T-cell (primary cell): ENCODE measurements at places on chromosomes 3 and 15. TPM values are rescaled to one million over a fixed set of nuclear protein-coding genes. Genes with fewer than 3 reads are reported as not detected.

- no peak for DNase-seq
- no peak overlapping the region for H3K27ac ChIP-seq
- peaks cover 25% of the 10 kb centered on the region for H3K4me1 ChIP-seq
- H3K36me3 ChIP-seq = no peaks in the 10 kb centered on the region
- no peak overlapping the region for H3K4me3 ChIP-seq
Measured at GRCh38 chr3:71783152-71783551, 1.8 kb downstream of the PROK2 start.

GRCh38 chr3:160398820-160399124, 253 bp downstream of the IFT80 start:
- DNase-seq = no peak
- H3K4me3 ChIP-seq = peak overlapping the region; percentile 100
- no peaks in the 10 kb centered on the region for H3K27me3 ChIP-seq
- peak overlapping the region; percentile 82 for H3K27ac ChIP-seq
- peaks cover 13% of the 10 kb centered on the region for H3K4me1 ChIP-seq

DNA sequence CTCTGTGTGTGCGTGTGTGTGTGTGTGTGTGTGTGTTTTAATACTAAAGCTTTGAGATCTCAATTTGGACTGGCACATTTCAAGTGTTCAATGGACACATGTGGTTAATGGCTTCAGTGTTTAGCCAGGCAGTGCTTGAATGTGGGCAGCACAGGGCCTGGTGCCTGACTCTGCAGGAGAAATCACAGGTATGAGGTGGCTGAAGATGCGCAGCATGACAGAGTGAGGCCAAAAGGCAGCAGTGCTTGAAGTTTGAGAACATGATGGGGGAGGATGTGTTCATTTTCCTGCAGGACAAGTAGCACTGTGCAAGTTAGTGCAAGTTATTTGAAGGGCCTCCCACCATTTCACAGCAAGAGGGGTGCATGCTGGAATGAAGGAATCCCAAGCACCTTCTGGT, 620.5 kb upstream of the TBL1XR1 start:
- H3K36me3 ChIP-seq = no peaks in the 10 kb centered on the region
- H3K27ac ChIP-seq = no peak overlapping the region
- H3K4me1 ChIP-seq = no peaks in the 10 kb centered on the region
- H3K27me3 ChIP-seq = no peaks in the 10 kb centered on the region
- no peak overlapping the region for H3K4me3 ChIP-seq

DNA sequence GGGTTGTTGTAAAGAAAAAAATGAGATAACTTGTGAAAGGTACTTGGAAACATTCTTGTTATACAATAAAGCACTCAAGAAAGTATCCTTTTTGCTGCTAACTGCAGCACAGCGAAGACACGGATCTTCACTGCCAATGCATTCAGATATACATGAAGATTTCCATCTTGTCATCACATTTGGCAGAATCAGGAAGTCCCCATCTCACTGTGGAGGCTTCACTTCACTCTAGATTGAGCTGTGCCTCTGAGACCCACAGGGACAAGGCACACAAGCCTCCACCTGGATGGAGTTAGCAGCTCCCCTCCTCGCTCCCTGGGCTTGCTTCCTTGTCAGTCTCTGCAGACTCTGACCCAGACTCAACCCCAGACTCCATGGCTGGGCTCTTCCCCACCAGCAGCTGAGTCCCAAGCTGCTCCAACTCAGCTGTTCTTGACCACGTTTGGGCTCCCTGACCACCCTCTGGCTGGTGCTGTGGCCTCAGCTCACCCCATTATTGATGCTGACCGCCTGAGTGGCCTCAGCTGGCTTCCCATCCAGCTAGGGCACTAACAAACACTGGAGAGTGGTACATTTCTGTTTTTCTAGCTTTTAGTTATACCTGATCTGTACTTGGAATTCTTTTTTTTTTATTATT, 45.4 kb upstream of the SMAD3 start:
- H3K27ac ChIP-seq = no peak overlapping the region
- H3K4me3 ChIP-seq = no peak overlapping the region
- no peak for DNase-seq
- H3K4me1 ChIP-seq = no peaks in the 10 kb centered on the region
- H3K36me3 ChIP-seq = no peaks in the 10 kb centered on the region

DNA sequence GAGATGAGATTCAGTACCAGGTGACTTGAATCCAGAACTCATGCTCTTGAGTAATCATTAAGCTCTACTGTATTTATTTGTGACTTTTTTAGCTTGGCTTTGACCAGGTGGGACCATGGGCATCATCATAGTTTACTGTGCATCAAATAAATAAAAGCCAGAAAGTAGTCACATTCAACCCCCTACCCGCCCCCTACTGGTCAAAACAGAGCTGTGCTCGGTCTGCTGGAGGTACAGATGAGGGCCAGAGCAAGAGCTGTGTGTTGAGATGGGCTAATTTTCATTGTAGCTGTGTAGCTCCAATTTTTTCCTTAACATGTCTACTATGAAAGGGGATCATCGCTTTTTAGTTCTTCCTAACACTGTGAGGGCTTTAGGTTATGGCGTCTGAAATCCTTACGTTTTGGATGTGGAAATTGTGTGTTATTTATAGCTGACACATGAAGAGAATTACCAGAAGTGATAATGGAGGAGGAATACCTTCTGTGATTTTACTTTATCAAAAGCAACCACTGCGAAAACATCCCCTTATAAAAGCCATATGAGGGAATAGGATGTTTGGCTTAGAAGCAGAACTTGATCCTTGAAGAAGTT, 375.1 kb downstream of the PTPRG start:
- no peak for DNase-seq
- no peak overlapping the region for H3K27ac ChIP-seq
- H3K36me3 ChIP-seq = no peaks in the 10 kb centered on the region
- no peaks in the 10 kb centered on the region for H3K4me1 ChIP-seq
- H3K4me3 ChIP-seq = no peak overlapping the region

GRCh38 chr3:134348524-134348923, 25.7 kb downstream of the AMOTL2 start:
- H3K36me3 ChIP-seq = no peaks in the 10 kb centered on the region
- H3K27ac ChIP-seq = no peak overlapping the region
- no peaks in the 10 kb centered on the region for H3K27me3 ChIP-seq

GRCh38 chr15:29066838-29067237, 181.1 kb downstream of the APBA2 start:
- no peak overlapping the region for H3K4me3 ChIP-seq
- H3K27ac ChIP-seq = no peak overlapping the region
- peaks cover 2% of the 10 kb centered on the region for H3K36me3 ChIP-seq
- no peaks in the 10 kb centered on the region for H3K4me1 ChIP-seq

COPS2 gene
- total RNA-seq = 41.3 TPM

ZPLD1 gene
- total RNA-seq = not detected

CD200R1 gene
- 10.1 TPM for total RNA-seq

PTPRG gene
- total RNA-seq = 0.26 TPM

MESP1 gene
- not detected for total RNA-seq

SKOR1 gene
- total RNA-seq = 1.3 TPM

FBN1 gene
- total RNA-seq = 0.82 TPM
